ENCODE measurements at places on chromosomes 6 and 20.

DNA sequence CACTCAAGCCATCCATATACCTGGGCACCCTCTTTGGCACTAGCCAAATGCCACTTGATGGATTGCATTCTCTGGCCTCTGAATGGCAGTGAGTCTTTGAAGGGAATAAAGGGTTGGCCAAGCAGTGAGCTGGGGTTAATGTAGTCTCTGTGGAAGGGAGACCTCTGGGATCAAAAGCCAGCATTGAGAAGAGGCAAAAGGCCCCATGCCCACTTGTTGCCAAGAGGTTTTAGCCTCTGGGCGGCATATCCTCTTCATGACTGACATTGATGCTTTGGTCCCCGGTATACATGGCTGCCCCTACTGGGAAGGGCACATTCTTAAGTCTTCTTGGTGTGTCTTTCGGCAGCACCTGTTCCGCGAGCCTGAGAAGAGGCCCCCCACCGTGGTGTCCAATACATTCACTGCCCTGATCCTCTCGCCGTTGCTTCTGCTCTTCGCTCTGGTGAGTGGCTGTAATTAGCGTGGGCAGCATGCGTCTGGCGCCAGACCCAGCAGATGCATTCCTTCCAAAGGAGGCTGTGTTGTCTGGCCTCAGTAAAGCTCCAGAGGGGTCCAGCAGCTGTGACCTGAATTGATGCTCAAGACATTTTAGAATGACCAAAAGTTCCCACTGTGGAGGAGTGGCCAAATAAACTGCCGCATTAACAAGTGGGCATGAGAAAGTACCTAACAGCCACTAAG lies 29.5 kb downstream of the GHRH start:
- DNase-seq, result no peak

- DNase-seq, result no peak
These were observed 585.3 kb upstream of the BTBD3 start for GRCh38 chr20:11332381-11332780.

GRCh38 chr6:157455731-157456523 lies 74.9 kb downstream of the ZDHHC14 start:
- DNase-seq, result no peak

DNA sequence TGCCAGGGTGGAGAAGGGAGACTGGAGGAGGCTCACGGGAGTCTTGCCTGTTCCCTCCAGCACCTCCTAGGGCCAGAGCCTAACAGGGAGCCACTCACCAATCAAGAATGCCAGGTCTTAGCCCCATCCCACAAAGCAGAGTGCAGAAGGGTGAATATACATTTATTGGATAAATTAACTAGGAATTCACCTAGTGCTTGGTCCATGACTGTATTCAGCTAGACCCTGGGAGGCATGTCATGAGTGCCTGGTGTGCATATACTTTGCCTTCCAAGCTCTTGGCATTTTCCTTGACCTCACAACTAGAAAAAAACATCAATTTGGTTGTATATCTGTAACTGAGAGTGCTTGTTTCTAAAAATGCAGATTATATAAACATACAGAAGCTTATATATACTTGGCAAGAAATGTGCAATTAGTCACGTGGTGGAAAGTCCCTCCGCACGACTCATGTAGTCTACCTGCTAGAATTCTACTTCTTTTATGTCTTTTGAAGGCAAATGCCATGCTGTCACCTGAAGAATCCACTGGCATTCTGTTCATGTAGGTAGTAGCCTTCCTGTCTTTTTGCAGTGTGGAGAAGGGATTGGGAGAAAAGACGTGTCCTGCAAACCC lies 991.0 kb downstream of the KIF16B start:
- DNase-seq, result no peak

GRCh38 chr6:140071601-140072062 lies 697.2 kb upstream of the CITED2 start:
- no peak for DNase-seq

- no peak for DNase-seq
These were observed 15.8 kb downstream of the TSPYL4 start for GRCh38 chr6:116238083-116238482.

- DNase-seq, result no peak
These were observed 44.4 kb downstream of the DSTN start for GRCh38 chr20:17614176-17614811.

DNA sequence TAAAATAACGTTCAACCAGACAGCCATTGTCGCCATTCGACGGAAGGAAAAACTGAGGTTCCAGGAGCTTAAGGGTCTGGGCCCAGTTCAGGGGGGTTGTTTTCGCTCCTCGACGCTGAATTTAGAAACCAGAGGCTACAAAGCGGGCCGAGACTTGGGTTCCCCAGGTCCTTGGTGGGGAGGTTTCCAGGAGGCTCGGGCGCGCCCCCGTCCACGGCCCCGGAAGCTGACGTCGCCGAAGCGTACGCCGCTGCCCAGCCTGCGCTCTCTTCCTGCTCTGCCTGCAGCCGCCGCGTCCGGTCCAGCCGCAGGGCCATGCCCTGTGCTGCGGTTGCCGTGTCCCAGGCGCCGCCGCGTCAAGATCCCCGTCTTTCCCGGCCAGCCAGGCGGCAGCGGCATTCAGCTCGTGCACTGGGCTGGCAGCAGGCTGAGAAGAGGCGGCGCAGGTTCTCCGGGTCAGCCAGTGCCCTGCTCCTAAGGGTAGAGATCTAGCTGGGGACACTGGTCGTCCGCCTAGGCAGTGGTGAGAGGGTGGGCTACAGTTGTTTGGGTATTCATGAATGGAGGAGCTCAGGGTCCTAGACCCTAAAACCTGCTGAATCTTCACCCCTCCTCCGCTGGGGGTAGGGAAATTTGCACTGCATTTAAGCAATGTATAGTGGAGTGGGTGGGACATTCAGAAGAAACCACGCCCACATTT lies 901 bp upstream of the TRIM26 start:
- DNase-seq, result peak; percentile 41

All from activated CD8-positive, alpha-beta memory T cell treated with anti-CD3 and anti-CD28 coated beads for 4 hours (primary cell).